ENCODE measurements at places on chromosomes 4 and X.

- DNase-seq: no peak
Observed at GRCh38 chr4:143961075-143961474, 55.7 kb upstream of the GYPE start.

DNA sequence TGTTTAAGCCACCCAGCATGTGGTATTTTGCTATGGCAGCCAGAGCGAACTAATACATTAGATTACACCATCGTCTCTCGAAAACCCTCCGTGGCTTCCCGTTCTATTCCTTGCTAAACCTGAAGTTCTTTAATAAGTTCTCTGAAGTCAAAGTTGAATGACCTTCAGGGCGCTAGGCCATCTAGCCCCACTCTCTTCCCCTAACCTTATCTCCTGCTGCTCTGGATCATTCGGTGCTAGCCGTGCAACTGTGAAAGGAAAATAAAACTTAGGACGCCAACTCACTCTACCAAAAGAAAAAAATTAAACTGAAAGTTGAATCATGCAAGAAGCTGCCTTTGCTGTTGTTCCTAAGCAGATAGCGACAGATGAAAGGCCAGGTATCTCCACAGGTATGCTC lies 40.0 kb downstream of the CHRNA9 start:
- no peak for DNase-seq

GRCh38 chr4:146061610-146062334 lies 113.7 kb upstream of the LSM6 start:
- no peak for DNase-seq

- no peak for DNase-seq
Observed at GRCh38 chrX:16588266-16588665, 61.7 kb upstream of the S100G start.

DNA sequence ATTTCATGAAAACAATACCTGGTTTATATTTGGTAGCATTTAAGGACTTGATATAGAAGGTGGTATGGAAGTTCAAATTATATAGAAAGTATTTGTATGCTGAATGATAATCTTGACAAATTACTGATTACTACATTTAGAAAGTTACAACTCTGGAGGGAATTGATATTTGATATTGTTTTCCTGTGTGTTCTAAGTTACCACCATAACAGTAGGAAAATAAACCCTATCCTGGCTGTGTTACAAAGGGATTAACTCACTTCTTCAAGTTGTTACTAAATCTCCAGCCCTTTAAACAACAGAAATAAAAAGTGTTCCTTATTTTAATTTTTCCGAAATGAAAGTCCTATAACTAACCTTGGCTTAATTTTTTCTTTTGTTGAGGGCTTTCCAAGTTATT lies 36.6 kb downstream of the FHL1 start:
- no peak for DNase-seq

- no peak for DNase-seq
Observed at GRCh38 chrX:110402091-110402849, 43.6 kb downstream of the RTL9 start.

DNA sequence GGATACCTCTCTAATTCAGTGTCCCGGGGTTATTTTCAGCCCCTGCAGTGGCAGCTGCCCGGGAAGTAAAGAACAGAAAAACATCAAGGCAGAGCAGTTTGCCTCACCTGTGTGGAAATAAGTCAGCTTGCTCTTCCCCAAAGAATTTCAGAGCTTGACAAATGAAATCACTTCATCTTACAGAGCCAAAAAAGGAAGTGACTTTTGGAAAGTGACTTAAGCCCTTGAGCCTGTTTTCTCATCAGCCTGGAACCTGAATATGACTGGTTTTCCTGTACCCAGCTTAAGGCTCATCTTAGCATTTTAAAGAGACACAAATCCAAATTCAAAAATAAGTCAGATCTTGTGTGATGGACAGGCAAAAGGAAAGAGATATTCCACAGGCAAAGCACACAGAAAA lies 211.6 kb downstream of the RCHY1 start:
- no peak for DNase-seq

All from vagina (tissue), 2 donors.